Stimulated activated naive B cell treated with anti-CD40 and anti-IgM and Interleukin-4, amounts not matched to agents 10 μg/mL and 1 μg/mL and 100 μg/mL, for 72 hours (primary cell): ENCODE measurements at places on chromosomes 1 and 21.

- DNase-seq: no peak
Observed at GRCh38 chr1:32741413-32742198, 39.0 kb upstream of the SYNC start.

DNA sequence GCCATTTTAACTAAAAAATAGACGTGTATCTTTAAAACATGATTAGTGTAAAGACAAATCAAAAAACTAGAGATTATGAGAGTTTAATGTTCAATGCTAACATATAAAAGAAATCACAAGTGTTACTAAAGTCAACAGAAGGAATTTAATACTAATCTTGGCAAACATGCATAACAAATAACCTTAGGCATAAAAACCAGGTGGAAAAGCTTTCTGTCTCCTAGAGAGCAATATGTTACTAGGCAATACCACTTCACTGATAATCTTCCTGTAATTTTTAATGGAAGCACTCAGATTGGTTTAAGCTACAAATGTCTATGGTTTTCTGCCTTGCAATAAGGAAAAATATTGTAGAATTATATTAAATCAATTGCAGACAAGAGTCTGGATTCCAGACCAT lies 121.9 kb downstream of the NME7 start:
- no peak for DNase-seq

DNA sequence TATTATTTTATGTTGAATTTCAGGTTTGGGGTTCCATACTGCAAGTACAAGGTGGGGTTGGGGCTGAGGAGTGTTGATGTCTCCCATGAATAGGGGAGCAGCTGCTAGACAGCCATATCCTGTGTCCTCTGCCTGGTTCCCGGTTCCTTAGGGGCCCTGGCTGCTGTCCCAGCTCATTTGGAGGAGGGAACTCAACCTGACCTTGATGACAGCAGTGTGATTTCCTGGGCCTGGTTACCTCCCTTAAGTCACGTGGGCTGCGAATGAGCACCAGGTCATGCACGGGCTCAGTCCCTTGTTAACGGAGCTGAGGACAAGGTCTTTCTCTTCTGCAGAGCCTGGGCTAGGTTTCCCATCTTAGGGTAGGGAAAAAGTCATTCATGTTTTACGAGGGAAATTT lies 85.1 kb downstream of the MTR start:
- no peak for DNase-seq

- DNase-seq: no peak
Observed at GRCh38 chr1:41576206-41576605, 91.7 kb upstream of the EDN2 start.
